D341Med (cell line): ENCODE measurements at places on chromosomes 6 and 20.

DNA sequence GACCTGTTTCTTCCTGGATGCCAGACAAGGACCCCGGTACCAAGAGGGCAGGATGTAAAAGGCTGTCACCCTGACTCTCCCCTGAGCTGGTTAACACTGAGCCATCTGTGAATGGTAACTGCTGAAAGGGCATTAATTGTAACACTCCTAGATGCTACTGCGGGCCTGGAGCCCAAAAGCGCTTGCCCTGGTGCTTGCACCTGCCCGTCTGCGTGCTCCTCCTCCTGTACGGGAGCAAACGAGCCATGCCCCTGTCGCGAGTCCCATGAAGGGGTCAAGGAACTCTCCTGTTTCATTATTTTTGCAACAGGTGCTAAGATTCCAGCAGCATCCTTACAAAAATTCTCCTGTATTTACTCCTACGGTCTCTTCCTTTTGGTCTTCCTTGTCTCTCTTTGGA lies 140.0 kb upstream of the LAMA2 start:
- no peak for DNase-seq

- DNase-seq = no peak
Observed at GRCh38 chr6:79614326-79615305, 16.5 kb upstream of the SH3BGRL2 start.

- DNase-seq = no peak
Observed at GRCh38 chr20:19682249-19682648, 75.8 kb upstream of the RIN2 start.

DNA sequence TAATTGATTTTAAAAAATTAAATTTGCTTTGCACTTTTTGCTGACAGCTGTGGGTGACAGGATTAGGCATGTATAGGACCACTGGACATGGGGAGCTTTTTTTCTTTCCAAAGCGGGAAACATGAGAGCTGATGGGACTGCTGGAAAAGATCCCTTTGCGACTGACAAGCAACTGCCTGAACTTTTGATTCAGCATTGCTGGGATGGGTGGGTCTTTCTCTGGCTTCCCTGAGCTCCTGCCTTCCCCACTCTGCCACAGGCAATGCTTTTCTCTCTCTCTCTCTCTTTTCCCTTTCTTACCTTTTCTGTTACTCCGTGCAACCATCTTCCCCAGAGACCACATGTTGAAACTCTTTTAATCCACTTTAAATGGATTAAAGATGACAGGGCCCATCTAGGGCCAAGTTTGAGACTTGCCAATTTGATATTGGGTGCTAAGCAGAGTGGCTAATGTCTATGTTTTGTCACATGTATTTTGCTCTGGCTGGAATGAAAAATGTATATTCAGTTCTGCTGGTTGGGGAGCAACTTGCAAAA lies 33.5 kb upstream of the TPD52L1 start:
- DNase-seq = no peak

- DNase-seq = no peak
Observed at GRCh38 chr6:89081129-89081422, 525 bp downstream of the PNRC1 start.

DNA sequence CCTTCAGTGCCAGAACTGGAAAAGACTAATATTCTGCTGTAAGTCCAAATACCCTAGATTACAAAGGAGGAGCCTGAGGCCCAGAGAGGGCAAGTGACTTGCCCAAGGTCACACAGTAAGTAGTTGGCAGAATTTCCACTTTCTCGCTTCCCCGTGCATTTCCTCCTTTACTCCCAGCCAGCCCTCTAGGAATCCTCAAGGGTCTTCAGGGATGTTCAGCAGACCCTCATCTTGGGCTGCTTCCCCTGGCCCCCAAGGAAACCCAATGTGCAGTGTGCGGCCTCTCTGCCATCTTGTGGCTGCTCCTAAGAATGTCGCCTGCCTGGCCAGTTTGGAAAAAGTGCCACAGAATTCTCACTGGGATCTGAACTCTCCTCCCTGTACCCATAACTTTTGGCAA lies 217.7 kb upstream of the LRFN2 start:
- DNase-seq = no peak

DNA sequence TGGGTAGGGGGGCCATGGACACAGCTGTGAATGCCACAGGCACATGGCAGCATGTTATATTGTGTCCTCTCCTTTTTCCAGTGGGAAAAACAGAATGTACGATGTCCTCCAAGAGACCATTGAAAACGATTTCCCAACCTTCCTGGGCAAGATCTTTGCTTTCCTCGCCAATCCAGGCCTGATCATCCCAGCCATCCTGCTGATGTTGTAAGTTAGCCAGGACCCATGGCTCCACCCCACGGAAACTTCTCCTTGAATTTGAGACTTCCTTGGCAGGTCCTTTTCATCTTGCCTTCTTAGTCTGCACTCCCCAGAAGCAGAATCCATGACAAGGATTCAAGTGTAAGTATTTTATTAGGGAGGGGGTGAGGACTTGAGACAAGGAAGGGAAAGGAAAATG lies 28.2 kb upstream of the NOP56 start:
- no peak for DNase-seq

DNA sequence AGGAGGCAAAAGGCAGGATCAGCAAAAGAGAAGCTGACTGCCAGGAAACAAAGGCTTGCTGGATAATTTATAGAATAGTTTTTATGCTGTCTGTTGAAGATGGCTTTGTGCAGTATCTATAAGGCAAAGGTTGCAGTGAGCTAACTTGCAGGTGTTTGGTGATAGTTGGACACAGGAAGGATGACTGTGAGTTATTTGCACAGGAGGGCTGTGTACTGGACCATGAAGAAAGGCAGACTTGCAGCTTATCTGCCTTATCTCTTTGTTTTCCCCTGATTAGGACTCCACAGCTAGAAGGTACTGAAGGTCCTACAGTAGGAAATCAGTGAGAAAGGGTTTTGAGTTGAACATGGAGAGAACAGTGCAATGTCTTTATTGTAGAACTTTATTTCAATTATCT lies 2.1 kb downstream of the BTN1A1 start:
- DNase-seq = no peak

- no peak for DNase-seq
Observed at GRCh38 chr6:113331021-113331420, 526.1 kb upstream of the MARCKS start.

GRCh38 chr20:17940224-17940971 lies 28.2 kb downstream of the SNX5 start:
- DNase-seq = no peak

DNA sequence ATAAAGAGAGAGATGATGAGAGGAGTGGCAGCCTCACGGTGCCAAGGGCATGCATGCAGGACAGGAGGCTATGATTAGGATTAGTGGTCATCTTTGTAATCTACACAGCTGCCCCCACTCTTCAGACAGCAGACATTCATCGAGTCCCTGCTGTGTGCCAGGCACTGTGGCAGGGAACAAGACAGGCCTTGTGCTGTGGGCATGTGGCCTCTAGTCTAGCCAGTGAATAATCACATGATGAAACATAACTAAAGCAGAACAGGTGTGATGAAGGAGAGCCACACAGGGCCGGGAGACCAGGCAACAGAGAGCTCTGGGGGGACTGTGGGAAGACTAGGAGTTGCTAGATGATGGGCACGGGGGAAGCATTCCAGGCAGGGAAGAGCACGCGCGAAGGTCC lies 22.2 kb downstream of the TOX2 start:
- DNase-seq = no peak

GRCh38 chr6:53623497-53623896 lies 42.1 kb downstream of the KLHL31 start:
- DNase-seq = no peak
